ENCODE measurements at places on chromosomes 5 and 9.

GRCh38 chr5:42876375-42876844 lies 64.7 kb upstream of the SELENOP start:
- DNase-seq = no peak

DNA sequence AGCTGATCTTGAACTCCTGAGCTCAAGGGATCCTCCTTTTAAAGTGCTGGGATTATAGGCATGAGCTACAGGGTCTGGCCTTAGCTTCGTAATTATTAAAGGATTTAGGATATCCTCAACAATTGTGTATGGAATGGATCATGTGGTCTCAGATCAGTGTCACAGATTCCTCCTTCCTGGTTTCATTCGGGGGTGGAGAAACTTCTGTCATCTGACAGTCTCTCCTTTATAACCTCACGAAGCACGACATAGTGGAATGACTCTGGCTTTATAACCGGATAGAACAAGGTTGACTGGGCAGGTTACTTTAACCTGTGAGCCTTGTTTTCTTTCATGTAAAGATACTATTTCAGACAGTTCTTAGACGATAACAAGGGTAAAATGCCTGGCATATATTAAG lies 4.4 kb upstream of the GNG10 start:
- DNase-seq = no peak

DNA sequence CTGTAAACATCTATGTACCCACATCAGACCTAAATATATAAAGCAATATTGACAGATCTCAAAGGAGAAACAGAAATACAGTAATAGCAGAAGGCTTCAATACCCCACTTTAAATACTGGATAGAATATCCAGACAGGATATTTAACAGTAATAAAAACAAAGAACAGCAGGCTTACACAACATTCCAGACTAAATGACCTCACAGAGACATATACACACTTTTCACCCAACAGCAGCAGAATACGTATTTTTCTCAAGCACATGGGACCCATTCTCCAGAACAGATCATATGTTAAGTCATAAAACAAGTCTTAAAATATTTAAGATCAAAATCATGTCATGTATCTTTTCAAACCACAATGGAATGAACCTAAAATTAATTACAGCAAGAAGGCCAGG lies 76.8 kb downstream of the CAMSAP1 start:
- DNase-seq = no peak

DNA sequence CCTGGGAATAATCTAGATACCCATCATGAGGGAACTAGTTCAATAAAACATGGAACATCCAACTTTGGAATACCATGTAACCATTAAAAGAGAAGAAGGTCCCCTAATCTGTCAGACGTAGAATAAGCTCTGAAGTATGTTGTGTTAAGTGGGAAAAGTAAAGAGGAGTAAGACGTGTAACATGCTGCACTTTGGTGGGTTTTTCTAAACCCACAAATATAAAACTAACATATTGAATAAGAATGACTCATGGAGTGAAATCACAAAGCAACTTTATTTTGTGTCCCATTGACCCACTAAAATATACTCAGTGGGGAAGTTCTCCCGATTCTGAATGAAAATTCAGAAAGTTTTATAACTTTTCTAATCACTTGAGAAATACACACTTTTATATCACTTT lies 67.9 kb upstream of the PIK3R1 start:
- no peak for DNase-seq

DNA sequence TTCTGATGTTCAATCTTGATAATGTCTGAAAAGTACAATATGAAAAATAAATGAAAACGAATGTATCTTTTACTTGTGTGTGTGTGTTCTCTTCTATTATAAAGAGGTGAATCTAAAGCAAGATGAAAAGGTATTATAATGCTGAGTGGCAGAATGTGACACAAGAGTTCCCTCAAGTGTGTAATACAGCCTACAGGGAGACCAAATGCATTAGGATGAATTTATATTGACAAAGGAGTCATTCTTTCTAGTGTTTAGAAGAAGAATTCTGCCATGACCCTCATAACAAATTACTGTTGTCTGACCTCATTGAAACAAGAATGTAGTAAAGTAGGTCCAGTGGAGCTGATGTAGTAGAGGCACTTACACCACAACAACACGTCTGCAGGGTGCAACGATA lies 1119.0 kb upstream of the CDH10 start:
- DNase-seq = no peak

DNA sequence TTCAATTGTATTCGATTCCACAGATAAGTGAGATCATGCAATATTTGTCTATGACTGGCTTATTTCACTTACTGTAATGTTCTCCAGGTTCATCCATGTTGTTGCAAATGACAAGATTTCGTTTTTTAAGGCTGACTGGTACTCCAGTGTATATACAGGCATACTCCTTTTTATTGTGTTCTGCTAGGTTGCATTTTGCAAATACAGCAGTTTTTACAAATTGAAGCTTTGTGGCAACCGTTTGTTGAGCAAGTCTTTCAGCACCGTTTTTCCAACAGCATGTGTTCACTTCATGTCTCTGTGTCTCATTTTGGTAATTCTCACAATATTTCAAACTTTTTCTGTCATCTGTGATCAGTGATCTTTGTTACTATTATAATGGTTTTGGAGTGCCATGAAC lies 82.7 kb downstream of the DMXL1 start:
- no peak for DNase-seq

DNA sequence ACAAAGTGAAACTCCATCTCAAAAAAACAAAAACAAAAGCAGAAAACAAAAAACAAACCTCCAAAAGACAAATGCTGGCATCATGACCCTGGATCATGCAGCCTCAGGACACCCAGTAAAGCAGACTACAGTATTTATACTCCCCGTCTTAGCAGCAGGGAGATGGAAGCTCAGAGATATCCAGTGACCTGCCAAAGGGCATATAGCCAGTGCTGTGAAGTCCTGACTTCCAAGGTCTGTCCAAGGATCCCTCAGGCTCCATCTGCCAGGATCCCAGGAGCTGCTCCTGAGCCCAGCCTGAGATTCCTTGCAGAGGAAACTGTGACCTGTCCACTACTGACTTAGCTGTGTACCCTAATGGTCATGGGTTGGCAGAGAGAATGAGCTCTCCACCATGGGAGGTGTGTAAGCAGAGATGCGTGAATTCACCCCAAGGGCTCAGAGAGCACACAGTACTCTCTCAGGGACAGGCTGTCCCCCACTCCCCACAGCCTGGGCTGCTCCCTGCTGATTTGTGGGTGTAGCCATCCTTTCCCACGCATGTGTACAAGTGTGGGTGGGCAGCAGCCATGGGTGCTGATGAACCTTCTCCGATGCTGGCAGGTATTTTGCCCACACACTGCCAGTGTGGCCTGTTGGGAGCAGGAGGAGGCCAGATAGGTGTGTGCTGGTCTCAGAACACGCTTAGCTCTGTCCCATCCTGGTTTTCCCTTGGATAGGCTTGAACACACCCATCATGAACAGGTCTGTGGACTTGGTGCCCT lies 2.1 kb upstream of the WNK2 start:
- no peak for DNase-seq

- DNase-seq = no peak
These were observed 95.0 kb downstream of the DROSHA start for GRCh38 chr5:31436851-31437250.

DNA sequence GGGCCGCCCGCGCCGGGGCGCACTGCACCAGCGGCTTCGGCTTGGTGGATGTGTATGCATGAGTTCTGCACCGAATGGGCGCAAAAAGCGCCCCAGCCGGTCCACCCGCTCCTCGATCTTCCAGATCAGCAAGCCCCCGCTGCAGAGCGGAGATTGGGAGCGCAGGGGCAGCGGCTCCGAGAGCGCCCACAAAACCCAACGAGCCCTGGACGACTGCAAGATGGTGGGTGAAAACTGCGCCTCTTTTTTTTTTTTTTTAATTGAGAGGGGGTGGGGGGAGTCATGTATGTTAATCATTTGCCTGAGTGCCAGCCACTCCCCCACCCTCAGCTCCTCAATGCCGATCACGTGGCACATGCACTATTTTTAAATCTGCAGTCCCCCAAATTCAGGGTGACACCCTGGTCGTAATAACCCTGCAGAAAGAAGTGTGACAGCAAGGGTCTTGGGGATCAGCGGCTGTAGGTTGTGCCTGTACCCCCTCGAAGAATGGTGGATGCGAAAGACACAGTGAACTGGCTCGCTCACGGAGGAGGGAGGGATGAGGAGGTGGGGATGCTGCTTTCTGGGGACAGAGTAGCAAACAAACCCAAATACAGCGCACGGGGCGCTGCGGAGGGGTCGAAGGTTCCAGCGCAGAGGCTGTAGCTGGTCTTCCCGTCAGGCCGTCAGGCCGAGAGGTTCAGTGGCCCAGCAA lies 900 bp downstream of the RGS7BP start:
- no peak for DNase-seq

DNA sequence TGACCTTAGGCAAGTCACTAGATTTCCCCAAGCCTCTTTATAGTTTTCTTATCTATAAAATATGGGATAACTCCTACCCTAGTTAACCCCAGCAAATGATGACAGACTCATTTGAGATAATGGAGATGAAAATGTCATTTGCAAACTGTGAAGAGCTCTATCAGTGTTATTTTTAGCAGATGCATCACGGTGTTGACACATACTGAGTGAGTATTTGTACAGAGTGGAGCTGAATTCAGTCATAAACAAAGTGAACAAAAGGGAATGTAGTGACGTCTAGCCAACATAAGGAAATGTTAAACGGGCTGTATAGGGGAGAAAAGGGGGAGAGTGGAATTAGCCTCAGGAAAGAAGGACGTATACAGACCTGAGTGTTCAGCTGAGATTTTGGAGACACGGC lies 75.9 kb downstream of the NMUR2 start:
- no peak for DNase-seq

DNA sequence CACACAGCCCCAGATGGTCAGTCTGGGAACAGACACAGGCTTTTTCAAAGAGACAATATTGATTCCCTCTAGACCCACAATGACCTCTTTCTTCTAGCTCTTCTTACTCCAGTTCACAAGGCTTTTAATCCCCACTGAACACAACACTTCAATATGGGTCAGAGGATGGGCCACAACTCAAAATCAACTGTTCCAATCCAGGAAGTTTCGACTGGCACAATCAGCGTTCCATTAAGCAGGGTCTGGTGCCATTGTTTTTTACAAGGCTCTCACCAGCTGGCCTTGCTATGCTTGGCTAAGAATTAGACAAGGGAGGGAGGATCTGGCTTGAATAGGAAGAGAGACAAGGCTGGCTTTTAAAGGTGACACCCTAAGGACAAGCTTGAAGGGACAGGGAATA lies 199.4 kb upstream of the SLC24A2 start:
- no peak for DNase-seq

DNA sequence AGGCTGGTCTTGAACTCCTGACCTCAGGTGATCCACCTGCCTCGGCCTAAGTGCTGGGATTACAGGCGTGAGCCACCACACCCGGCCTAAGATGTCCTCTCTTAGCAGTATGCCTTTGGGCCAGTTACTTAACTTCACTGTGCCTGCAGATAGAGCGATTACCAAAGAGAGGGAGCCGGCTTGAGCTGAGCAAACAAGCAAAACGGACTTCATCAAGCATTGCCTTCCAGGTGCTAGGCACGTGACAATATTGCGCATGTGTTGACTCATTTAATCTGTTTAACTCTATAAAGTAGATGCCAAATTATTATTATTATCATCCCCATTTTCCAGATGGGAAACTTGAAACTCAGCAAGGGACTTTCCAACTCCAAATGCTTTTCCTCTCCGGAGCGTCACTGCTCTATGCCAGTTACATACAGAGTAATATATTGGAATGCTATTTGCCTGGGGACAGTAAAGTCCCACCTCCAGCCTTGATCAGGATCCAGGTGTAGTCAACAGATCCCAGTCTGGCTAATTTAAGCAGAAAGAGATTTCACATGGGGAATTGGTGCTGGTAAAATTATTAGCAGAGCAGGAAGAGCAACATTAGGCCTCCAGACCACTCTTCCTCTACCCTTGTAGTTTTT lies 5.6 kb upstream of the C9orf152 start:
- DNase-seq = no peak
